Activated CD8-positive, alpha-beta memory T cell treated with anti-CD3 and anti-CD28 coated beads for 48 hours (primary cell): ENCODE measurements at places on chromosomes 11 and 22.

DNA sequence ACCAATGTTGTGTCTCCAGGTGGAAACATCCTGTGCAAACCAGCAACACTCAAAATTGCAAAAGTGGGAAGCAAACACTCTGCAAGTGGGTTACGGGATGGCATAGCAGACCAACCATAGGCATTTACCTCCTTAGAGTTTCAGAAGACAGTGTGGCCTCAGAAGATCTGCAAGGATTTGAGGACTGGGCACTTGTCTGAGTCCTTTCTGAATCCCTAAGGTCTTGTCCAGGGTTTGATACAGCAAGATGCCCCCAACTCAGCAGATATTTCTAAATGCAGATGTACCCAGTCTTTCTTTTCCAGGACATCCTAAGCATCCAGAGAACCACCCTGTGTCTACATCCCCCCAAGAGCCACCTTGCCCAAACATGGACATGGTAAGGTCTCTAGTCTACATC, 51.7 kb upstream of the SHANK2 start:
- no peak for DNase-seq

GRCh38 chr11:79744941-79745340, 304.1 kb upstream of the TENM4 start:
- no peak for DNase-seq

DNA sequence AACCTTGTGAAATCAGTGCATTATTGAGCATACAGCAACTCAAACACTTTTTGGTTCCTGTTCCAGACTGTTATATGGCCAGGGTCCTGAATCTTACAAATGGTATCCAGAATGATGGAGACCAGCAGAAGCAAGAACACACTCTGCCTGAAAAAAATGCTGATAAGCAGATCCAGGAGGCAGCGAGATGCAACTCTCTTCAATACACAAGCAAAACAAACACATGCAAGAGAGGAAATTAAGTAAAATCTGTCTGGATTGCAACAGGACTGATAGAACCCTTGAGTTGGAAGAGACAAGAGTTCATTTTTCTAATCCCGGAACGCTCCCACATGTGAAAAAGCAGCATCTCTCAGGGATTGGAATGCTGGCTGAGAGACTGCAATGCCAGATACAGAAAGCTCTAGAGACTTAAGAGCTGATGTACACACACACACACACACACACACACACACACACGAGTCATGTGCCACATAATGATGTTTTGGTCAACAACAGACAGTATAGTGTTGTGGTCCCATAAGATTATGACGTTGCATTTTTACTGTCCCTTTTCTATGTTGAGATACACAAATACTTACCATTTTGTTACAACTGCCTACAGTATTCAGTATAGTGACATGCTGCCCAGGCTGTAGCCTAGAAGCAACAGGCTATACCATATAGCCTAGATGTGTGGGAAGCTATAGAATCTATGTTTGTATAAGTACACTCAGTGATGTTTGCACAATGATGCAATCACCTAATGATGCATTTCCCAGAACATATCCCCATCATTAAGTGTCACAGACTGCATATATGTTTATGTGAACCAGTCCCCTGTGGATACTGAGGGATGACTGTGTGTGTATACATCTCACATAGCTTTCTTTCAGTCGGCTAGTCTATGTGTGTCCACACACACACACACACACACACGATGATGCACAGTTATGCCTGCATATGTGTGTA, 406.6 kb downstream of the LARGE1 start:
- DNase-seq: no peak

GRCh38 chr11:128579798-128580504, 7.4 kb downstream of the ETS1 start:
- no peak for DNase-seq

DNA sequence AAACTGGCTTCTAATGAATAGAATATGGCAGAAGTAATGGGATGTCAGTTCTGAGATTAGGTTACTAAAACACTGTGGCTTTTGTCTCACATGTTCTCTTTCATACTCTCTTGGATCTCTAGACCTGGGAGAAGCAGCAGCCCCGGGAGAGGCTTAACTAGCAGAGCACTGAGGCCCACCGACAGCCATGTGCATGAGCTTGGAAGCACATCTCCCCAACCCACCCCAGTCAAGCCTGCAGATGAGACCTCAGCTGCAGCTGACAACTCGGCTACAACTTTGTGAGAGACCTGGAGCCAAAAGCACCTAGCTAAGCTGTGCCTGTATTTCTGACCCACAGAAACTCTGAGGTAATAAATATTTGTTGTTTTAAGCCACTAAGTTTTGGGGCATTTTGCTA, 100.8 kb downstream of the TRIM29 start:
- DNase-seq: no peak

GRCh38 chr11:44437122-44437521, 127.2 kb upstream of the ALX4 start:
- DNase-seq: no peak

GRCh38 chr11:119389611-119390254, 8.2 kb upstream of the USP2 start:
- DNase-seq: no peak

DNA sequence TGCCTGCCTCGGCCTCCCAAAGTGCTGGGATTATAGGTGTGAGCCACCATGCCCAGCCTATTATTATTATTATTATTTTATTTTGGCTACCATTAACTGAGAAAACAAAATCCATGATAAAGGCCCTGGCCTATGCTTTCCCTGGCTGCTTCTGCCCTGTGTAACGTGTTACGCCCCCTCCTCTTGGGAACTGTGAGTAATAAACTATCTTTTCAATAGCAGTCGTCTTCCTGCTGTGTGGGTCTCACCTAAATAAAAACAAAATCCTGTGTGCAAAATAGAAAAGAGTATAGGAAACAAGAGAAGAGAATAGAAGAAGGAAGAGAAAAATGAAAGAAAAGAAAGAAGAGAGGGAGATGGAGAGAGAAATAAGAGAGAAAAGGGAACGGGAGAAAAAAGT, 237.0 kb downstream of the MIAT start:
- no peak for DNase-seq

DNA sequence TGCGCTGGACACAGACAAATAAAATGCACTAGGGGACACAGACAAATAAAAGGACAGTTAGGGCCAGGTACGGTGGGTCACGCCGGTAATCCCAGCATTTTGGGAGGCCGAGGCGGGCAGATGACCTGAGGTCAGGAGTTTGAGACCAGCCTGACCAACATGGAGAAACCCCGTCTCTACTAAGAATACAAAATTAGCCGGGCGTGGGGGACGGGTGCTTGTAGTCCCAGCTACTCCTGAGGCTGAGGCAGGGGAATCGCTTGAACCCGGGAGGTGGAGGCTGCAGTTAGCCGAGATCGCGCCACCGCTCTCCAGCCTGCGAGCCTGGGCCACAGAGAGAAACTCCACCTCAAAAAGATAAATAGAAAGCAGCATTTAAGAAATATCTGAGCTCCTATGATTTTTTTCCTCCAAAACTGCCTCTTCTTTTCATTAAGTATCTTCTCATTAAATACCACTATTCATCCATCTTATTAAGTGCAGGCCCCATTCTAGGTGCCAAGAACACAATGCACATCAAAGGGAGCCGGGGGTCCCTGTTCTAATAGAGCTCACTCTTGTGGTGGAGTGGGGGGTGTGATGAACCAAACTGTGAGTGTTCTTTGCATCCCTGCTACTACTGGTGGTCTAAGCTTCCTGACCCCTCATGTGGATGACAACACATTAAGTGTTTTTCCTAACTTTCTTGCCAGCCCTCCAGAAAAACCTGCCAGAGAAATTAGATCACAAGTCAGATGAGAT, 766 bp upstream of the ZNHIT2 start:
- no peak for DNase-seq

- DNase-seq: no peak
These were observed 1.5 kb downstream of the MS4A8 start for GRCh38 chr11:60700689-60701468.

DNA sequence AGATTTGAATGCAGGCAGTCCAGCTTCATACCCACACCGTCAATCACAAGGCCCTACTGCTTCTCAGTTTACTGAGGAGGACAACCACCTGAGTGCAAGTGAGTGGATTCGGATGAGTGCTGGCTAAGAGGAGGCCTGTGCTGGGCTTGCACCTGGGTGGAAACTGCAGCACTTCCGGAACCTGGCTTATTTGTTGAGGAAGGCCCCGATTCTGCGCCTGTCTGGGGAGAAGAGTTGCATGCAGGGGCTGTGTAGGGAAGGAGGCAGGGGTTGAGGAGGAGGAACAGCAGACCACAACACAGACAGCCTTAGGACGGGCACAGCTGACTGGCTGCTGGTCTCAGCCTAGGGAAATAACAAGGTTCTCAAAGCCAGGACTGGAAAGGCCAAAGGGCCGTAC, 20.8 kb downstream of the ABTB2 start:
- no peak for DNase-seq

- DNase-seq: no peak
These were observed 112.2 kb upstream of the B3GAT1 start for GRCh38 chr11:134524201-134524600.

- no peak for DNase-seq
These were observed 19.7 kb upstream of the RAB38 start for GRCh38 chr11:88194990-88195389.

DNA sequence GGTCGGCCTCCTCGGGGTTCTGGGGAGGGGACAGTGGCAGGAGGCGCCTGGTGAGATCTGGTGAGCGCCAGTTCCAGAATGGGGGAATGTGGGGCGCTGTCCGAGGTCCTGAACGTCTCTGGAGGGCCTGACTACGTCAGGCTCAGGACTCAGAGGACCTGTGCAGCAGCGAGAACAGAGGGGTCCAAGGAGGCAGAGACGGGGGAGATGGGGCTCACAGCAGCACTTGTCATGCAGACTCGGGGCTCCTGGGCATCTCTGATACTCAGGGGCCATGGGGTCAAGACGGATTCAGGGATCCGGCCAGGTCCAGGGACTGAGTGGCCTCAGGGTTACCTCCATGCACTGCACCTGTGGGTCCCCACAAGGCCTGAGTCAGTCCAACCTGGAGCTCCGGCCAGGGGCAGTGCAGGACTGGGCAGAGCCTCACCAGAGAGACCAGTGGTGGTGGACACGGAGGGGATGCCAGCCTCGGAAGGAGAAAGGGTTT, 92.2 kb downstream of the BRD1 start:
- DNase-seq: no peak
